ENCODE measurements at places on chromosomes 4 and X. TPM values are rescaled to one million over a fixed set of nuclear protein-coding genes. Genes with fewer than 3 reads are reported as not detected.

DNA sequence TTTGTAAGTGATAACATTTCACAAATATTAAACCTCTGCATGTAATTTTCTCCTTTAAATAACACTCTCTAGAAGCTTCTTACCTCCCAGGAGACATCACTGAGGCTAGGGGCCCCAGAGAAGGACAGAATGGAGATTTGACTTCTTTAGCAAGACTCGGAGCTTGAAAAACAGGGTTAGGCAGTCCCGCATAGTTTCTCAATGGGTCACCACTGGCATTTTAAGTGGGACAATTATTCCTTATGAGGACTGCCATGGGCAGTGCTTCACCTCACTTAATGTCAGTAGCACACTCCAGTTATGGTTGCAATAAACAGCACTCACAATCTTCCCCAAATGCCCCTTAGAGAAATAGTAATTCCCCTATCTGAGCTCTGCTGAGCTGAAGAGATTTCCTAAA lies 66.7 kb upstream of the NOCT start:
- no peak for DNase-seq
- H3K4me3 ChIP-seq = no peak overlapping the region
- no peaks in the 10 kb centered on the region for H3K27me3 ChIP-seq
- no peaks in the 10 kb centered on the region for H3K4me1 ChIP-seq
- H3K36me3 ChIP-seq = no peaks in the 10 kb centered on the region

DNA sequence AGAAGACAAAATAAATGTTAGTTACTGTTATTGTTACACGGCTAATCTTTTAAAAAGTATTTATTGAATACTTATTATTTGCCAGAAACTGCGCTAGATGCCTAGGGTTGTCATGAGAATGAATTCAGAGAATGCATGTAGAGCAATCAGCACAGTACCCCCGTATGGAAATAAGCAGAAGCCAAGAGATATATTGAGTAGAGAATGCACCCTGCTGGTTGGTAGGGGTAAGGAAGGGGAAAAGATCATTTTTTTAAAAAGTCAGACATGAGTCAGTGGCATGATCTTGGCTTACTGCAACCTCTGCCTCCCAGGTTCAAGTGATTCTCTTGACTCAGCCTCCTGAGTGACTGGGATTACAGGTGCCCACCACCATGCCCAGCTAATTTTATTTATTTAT lies 13.1 kb upstream of the DRP2 start:
- H3K36me3 ChIP-seq = no peaks in the 10 kb centered on the region
- no peak overlapping the region for H3K27ac ChIP-seq
- peaks cover 3% of the 10 kb centered on the region for H3K4me1 ChIP-seq
- no peak for DNase-seq
- no peak overlapping the region for H3K4me3 ChIP-seq
- no peaks in the 10 kb centered on the region for H3K27me3 ChIP-seq

DNA sequence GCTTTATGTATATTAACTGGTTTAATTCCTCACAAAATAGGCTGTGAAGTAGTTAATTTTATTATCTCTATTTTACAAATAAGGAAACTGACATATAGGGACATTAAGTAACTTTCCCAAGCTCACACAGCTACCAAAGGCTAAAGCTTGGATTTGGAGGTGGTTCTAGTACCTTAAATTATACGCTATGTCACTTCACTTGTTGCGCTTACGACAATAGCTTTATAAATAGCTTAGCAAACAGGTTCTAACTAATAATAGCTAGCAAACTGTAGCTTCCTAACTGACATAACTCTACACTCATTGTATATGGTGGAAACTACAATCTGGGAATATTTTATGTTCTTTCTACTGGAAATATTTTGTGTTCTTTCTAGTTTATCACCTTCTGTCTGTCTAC lies 666.4 kb upstream of the CPEB2 start:
- H3K36me3 ChIP-seq = no peaks in the 10 kb centered on the region
- no peak overlapping the region for H3K4me3 ChIP-seq
- no peaks in the 10 kb centered on the region for H3K27me3 ChIP-seq
- H3K4me1 ChIP-seq = no peaks in the 10 kb centered on the region
- no peak for DNase-seq

- H3K4me3 ChIP-seq = no peak overlapping the region
- H3K27ac ChIP-seq = no peak overlapping the region
- no peak for DNase-seq
- no peaks in the 10 kb centered on the region for H3K36me3 ChIP-seq
- H3K27me3 ChIP-seq = no peaks in the 10 kb centered on the region
- no peaks in the 10 kb centered on the region for H3K4me1 ChIP-seq
Observed at GRCh38 chrX:111431001-111431400, 19.0 kb upstream of the DCX start.

- H3K4me3 ChIP-seq = no peak overlapping the region
- H3K36me3 ChIP-seq = no peaks in the 10 kb centered on the region
- no peak for DNase-seq
- no peak overlapping the region for H3K27ac ChIP-seq
- peaks cover 6% of the 10 kb centered on the region for H3K4me1 ChIP-seq
- no peaks in the 10 kb centered on the region for H3K27me3 ChIP-seq
Observed at GRCh38 chr4:25970226-25970675, 56.2 kb downstream of the SMIM20 start.

DNA sequence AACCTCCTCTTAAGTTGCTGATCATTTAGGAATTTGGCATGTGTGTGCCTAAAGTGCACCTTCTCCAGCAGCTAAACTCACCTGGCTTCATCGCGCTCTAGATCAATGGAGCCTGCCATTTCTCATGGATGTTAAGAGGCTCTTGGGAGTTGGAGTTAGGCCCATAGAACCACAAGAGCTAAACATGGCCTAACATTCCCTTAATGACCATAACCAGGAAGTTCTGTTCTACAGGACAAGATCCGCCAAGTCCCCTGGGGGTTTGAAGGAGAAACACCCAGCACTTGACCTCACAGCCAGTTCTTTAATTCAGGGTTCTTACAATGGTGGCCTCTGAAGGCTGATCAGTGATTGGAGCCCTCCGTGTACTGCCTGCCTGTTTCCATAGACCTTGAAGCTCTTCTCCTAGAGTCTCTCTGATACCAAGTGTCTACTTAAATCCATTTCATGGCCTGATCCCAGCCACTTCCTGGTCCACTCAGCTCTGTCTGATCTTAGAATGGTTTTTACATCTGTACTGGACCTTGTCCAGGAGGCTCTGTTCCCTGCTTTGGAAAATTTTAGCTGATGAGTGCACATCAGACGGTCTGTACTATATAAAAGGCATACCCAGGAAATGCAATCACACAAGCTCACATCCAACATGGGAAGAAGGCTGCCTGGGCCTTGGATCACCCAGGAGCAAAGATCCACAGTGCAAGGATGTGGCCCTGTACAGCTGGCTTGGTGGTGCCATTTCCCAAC lies 45.1 kb downstream of the RPS3A start:
- no peaks in the 10 kb centered on the region for H3K27me3 ChIP-seq
- DNase-seq = no peak
- H3K4me3 ChIP-seq = no peak overlapping the region
- H3K4me1 ChIP-seq = no peaks in the 10 kb centered on the region

- no peak for DNase-seq
- H3K4me3 ChIP-seq = no peak overlapping the region
- no peaks in the 10 kb centered on the region for H3K36me3 ChIP-seq
- peaks cover 12% of the 10 kb centered on the region for H3K4me1 ChIP-seq
- H3K27me3 ChIP-seq = peaks cover 12% of the 10 kb centered on the region
Observed at GRCh38 chr4:188300385-188300784, 161.1 kb downstream of the TRIML1 start.

DNA sequence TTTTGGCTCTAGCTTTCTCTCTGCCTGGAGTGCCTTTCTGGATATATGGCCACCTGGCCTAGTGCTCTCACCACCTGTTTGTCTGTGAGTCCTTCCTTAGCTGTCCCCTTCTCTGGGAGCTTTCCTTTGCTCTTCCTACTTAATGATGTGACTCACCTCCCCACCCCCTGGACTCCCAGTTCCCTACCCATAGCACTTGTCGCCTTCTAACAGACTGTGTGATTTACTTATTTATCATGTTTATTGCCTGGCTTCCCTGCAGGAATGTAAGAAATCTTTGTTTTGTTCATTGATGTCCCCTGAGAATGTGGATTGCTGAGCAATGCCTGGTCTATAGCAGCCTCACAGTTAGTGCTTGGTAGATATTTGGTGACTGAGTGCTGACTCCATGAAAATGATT lies 18.9 kb downstream of the ADD1 start:
- no peak for DNase-seq
- H3K4me1 ChIP-seq = peaks cover 66% of the 10 kb centered on the region
- no peaks in the 10 kb centered on the region for H3K27me3 ChIP-seq

- no peaks in the 10 kb centered on the region for H3K27me3 ChIP-seq
- no peak overlapping the region for H3K4me3 ChIP-seq
- H3K36me3 ChIP-seq = no peaks in the 10 kb centered on the region
Observed at GRCh38 chr4:687048-687970, 1.6 kb downstream of the SLC49A3 start.

GRCh38 chr4:72564184-72564583 lies 4.8 kb downstream of the ADAMTS3 start:
- H3K36me3 ChIP-seq = no peaks in the 10 kb centered on the region
- H3K27me3 ChIP-seq = peaks cover 4% of the 10 kb centered on the region
- peaks cover 10% of the 10 kb centered on the region for H3K4me1 ChIP-seq
- H3K4me3 ChIP-seq = no peak overlapping the region
- no peak overlapping the region for H3K27ac ChIP-seq

DNA sequence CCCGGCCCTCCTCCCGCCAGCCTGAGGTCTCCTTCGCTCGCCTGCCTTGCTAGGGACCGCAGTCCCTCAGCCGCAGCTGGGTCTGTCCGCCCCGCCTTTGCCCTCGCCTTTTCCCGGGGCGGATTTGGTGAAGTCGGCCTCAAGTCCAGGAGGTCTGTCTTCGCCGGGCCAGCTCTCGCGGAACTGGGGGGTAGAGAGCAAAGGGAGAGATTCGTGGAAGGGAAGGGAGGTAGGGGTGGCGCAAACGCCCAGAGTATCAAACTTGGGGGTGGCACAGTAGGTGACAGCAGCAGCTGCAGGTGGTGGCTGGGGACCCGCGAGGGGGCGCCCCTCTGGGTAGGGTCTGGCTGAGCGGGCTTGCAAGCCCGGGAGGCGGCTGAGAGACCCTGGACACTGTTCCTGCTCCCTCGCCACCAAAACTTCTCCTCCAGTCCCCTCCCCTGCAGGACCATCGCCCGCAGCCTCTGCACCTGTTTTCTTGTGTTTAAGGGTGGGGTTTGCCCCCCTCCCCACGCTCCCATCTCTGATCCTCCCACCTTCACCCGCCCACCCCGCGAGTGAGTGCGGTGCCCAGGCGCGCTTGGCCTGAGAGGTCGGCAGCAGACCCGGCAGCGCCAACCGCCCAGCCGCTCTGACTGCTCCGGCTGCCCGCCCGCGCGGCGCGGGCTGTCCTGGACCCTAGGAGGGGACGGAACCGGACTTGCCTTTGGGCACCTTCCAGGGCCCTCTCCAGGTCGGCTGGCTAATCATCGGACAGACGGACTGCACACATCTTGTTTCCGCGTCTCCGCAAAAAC lies at the start of gene NPY2R:
NPY2R (plus strand) TSS at position 379 of the 797 bp plus-strand sequence. CDS start 5,304 bp downstream, outside the sequence.
- H3K4me3 ChIP-seq = peak within 1 kb of the TSS; percentile 79
- H3K27me3 ChIP-seq = peaks cover 65% of the 10 kb centered on the region
- H3K4me1 ChIP-seq = peaks cover 9% of the 10 kb centered on the region
- DNase-seq = peak; percentile 58

GRCh38 chrX:120517936-120518335 lies 42.8 kb downstream of the CUL4B start:
- H3K36me3 ChIP-seq = peaks cover 13% of the 10 kb centered on the region
- no peaks in the 10 kb centered on the region for H3K27me3 ChIP-seq
- no peak overlapping the region for H3K27ac ChIP-seq
- no peak for DNase-seq
- H3K4me1 ChIP-seq = peaks cover 6% of the 10 kb centered on the region

DNA sequence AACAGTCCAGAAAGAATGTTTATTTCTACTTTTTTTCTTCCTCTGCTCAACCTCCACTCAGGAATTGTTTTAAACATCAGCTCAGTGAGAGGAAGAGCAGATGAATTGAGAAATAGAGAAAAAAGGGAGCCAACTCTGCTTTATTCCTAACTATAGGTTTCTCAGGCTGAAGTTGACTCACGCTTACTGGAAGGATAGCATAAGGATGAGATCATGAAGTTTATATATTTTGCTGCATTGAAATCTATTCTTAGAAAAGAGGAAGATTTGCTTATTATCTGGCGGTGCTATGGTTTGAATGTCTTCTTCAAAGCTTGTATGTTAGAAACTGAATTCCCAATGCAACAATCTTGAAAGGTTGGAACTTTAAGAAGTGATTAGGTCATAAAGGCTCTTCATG lies 1673.4 kb upstream of the PCDH7 start:
- H3K4me3 ChIP-seq = no peak overlapping the region
- no peak overlapping the region for H3K27ac ChIP-seq
- no peaks in the 10 kb centered on the region for H3K27me3 ChIP-seq
- H3K4me1 ChIP-seq = no peaks in the 10 kb centered on the region
- DNase-seq = no peak
- no peaks in the 10 kb centered on the region for H3K36me3 ChIP-seq

GRCh38 chr4:36786519-36786918 lies 458.0 kb upstream of the NWD2 start:
- H3K27ac ChIP-seq = no peak overlapping the region
- H3K4me3 ChIP-seq = no peak overlapping the region
- no peaks in the 10 kb centered on the region for H3K27me3 ChIP-seq

- DNase-seq = no peak
- no peak overlapping the region for H3K4me3 ChIP-seq
- H3K4me1 ChIP-seq = peaks cover 23% of the 10 kb centered on the region
- H3K36me3 ChIP-seq = peaks cover 2% of the 10 kb centered on the region
- H3K27me3 ChIP-seq = no peaks in the 10 kb centered on the region
Observed at GRCh38 chrX:100649550-100650356, 5.8 kb downstream of the SRPX2 start.

DNA sequence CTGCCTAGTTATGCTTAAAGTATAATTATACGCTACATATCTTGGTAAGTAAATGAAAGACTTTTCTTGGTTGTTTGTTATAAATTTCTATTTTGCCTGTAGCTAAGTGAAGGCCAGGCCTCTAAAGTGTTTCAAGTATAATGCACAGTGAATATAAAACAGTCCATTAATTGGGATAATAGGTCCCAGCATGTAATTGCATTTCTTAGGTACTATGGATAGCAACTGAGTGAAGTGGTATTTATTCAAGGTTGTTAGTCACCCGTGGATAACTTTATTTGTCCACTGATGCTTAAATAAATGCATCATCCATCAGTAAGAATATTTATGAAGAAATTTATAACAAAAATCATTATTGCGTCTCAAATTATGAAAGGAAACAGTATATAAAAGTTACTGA lies 59.1 kb downstream of the TEX13C start:
- no peak overlapping the region for H3K27ac ChIP-seq
- no peak overlapping the region for H3K4me3 ChIP-seq
- H3K4me1 ChIP-seq = no peaks in the 10 kb centered on the region
- peaks cover 5% of the 10 kb centered on the region for H3K27me3 ChIP-seq
- DNase-seq = no peak

DNA sequence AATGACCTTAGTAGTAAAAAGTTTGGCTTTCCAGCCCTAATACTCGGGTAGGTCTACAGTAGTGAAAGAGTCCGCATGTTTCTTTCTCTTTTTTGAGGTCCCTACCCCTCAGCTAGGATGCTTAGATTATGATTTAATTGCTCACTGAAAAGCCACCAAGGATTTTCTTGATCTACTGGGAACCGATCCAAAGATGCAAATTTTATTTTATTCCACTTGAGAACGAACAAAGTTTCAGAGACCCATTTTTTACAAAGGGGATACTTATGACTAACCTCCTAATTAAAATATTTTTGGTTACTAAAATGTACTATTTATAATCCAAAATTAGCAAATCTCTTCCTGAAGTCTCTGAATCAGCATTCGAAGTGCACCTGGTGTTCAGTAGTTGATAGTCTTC lies 14.3 kb upstream of the PDHA2 start:
- no peaks in the 10 kb centered on the region for H3K4me1 ChIP-seq
- H3K27me3 ChIP-seq = no peaks in the 10 kb centered on the region
- no peak overlapping the region for H3K27ac ChIP-seq
- DNase-seq = no peak

Gene CENPI
- total RNA-seq = 13.2 TPM

Gene SPANXB1
- not detected for total RNA-seq

Gene ENPEP
- 1.4 TPM for total RNA-seq

Gene KIAA0232
- total RNA-seq = 50.3 TPM

Gene TMPRSS11B
- not detected for total RNA-seq

Gene GAGE12F
- not detected for total RNA-seq

Gene SMIM10
- total RNA-seq = 2.2 TPM
